Hematopoietic multipotent progenitor cell treated with erythropoietin and hydrocortisone succinate and interleukin-3 and kit ligand, for 4 days (in vitro differentiated cells): ENCODE measurements at places on chromosomes 1 and 21.

GRCh38 chr1:61506236-61506635 is 218.7 kb downstream of the TM2D1 start:
- no peak for DNase-seq

DNA sequence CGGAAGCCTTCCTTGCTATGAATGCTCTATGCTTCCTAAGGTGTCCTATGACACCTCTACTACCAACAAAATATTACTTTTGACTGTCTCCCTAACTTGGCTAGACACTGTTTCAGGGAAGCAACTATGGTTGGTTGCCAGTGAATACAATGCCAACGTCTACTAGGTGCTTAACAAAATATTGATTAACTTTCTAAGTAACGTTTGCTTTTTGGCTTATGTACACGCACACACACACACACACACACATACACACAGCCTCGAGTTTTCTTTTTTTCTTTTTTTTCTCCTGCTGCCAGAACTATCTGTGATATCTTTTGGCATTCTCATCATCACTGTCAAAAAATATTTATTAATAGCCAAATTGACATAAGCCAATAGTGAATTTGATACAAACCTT is 864.0 kb downstream of the PLA2G4A start:
- no peak for DNase-seq

GRCh38 chr21:31659286-31659535 is 282 bp upstream of the SOD1 start:
- DNase-seq, result no peak

DNA sequence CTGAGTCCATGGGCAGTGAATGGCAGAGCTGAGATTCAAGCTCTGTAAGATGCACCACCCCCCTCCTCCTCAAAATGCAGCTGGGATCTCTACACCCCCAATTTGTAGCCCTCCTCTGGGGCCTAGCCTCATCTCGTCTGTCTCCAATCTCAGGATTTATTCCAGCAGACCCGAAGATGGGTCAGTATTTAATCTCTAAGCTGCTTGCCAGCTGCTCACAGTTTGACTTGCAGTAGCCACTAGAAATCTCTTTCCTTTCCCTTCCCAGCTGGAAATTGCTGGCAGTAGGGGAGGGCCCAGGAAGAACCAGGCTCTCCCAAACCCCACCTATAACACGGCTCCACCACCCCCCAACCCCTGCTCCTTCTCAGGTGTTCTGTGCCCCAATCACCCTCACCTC is 1.5 kb downstream of the LACTBL1 start:
- no peak for DNase-seq

GRCh38 chr1:34162852-34163766 is 1.9 kb downstream of the CSMD2 start:
- peak; percentile 72 for DNase-seq
